ENCODE measurements at places on chromosomes 3 and 15.

GRCh38 chr15:75451202-75451673 is 252 bp downstream of the SIN3A start:
- DNase-seq, result no peak

DNA sequence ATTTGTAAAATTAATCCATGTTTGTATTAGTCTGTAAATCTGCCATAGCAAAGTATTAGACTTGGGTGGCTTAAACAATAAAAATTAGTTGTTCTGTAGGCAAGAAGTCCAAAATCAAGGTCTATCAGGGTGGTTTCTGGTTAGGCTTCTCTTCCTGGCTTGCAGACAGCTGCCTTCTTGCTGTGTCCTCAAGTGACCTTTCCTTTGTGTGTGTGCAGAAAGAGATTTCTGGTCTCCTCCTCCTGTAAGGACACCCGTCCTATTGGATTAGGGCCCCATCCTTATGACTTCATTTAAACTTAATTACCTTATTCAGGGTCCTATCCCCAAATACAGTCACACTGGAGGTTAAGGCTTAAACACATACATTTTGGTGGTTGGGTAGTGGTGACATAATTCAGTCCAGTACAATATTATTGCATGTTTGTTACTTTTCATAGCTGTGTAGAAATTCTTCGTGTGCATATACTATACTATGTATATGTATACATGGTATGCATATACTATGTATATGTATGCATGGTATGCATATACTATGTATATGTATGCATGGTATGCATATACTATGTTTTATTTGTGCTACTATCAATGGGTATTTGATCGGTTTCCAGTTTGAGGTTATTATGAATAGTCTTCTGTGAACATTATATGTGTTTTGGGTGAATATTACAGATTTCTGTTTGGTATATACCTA is 57.9 kb upstream of the RNU6-1 start:
- no peak for DNase-seq

DNA sequence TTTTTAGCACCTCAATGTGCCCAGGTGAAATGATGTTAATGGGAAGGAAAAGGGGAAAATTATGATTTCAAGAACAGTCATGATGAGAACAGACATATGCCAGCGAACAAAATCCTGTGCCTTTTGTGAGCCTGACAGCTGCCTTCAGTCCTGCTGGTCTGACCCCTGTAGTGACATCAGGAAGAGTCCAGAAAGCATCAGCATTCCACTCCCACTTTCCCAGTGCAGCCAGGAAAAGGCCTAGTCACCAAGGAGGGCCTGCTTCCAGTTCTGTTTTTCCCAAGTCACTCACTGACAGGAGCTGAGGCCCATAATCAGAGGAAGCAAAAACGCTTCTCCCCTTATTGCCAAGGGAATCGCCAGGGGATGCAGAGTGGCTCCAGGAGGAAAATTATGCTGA is 218.4 kb downstream of the ABHD5 start:
- DNase-seq, result no peak

- DNase-seq, result no peak
These were observed 274.3 kb upstream of the CNTN4 start for GRCh38 chr3:1824359-1824758.

All from stimulated activated CD4-positive, alpha-beta T cell treated with anti-CD3 and anti-CD28 coated beads, Interleukin-1b, Interleukin-23, amount 100 ng/mL, for 24 hours (primary cell).